T-helper 9 cell (primary cell): ENCODE measurements at places on chromosomes 11 and 22.

DNA sequence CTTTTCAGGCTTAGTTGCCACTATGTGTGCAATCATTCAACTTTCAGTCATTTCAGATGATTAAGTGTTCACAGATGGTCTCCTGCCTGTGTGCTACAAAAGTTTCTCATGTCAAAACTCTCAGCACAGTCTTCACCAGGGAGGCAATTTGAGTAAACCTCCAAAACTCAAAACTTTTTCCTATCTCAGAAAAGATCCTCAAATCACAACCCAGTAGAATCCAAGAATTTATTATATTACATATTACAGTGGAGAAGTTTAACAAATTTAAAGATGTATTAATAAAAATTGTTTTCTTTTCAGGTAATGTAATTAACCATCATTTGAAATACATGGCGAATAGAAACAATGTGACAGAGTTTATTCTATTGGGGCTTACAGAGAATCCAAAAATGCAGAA lies at the start of gene OR4C13:
TSS of gene OR4C13 (plus strand) at position 301 of the 400 bp plus-strand sequence. CDS start at position 333, 32 bp downstream.
- DNase-seq, result no peak

GRCh38 chr22:27064386-27064785 lies 407.0 kb downstream of the MIAT start:
- DNase-seq, result no peak

GRCh38 chr11:9947231-9947864 lies 283.5 kb downstream of the SWAP70 start:
- no peak for DNase-seq

GRCh38 chr11:10640308-10640707 lies 53.2 kb downstream of the IRAG1 start:
- no peak for DNase-seq

DNA sequence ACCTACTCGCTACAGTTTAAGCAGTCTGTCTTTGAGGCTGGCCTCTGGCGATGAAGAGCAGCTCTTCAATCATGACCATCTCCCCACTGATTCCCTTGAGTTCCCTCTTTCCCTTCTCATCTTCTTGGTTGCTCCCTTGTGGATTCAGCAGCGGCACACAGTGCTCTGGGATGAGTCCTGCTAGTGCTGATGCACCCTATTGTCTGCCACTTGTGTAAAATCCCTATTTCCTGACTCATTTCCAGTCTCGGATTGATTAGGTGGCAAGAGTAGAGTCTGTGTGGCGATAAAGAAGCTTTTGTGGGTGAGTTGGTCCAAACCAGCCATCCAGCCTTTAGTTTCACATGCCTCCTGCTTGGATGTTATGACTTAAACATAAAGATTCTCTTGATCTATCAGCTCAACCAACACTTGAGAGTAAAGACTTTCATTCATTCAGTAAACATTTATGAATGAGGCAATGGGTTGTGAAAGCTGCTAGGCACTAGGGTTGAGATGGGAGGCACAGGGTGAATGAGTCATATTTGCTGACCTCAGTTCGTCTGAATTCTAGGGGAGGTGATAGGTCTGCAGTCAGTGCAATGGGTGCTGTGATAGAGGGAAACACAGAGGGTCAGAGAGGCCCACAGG lies 219.4 kb upstream of the RAG2 start:
- no peak for DNase-seq

- DNase-seq, result no peak
These were observed 98.5 kb upstream of the CSNK2A3 start for GRCh38 chr11:11451501-11452005.

GRCh38 chr11:662689-663274 lies 25.7 kb downstream of the DRD4 start:
- DNase-seq, result peak; percentile 16

DNA sequence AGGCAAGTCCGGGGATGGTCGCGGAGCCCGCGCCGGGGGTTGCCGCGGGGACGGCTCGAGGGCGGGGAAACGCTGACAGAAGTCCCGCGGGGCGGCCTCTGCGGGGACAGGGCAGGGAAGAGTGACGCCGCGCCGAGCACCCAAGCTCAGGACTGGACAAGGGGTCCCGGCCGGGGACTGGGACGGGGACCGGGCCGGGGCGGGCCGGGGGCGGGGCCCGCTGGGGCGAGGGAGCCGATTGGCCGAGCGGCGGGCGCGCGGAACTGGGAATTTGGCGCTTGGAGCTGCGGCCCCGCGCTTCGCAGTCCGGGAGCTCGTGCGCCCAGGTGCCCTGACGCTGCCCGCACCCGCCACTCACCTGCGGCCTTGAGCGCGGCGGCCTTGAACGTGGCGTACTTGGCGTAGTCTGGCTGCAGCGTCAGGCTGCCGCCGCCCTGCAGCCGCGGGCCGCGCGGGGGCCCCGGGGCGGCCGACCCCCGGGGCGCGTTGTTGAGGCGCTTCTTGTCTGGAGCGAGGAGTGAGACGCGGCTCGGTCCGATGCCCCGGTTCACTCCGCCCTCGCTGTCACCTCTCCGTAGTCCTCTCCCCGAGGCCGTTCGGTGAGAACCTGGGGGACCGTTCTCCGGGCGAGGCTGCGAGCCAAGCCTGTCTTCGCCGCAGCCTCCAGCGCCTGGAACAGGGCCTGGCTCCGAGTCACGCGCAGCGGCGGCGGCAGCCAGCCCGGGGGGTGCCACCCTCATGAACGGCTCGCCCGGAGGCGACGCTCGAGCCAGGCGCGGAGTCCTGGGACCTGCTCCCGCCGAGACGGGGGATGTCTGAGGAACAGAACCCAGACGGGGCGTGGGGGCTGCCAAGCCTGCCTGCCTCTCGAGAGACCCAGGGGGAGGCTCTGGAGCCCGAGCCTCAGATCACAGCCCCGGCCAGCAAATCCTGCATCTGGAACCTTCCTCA lies 4.5 kb downstream of the SHISA8 start:
- peak; percentile 23 for DNase-seq

DNA sequence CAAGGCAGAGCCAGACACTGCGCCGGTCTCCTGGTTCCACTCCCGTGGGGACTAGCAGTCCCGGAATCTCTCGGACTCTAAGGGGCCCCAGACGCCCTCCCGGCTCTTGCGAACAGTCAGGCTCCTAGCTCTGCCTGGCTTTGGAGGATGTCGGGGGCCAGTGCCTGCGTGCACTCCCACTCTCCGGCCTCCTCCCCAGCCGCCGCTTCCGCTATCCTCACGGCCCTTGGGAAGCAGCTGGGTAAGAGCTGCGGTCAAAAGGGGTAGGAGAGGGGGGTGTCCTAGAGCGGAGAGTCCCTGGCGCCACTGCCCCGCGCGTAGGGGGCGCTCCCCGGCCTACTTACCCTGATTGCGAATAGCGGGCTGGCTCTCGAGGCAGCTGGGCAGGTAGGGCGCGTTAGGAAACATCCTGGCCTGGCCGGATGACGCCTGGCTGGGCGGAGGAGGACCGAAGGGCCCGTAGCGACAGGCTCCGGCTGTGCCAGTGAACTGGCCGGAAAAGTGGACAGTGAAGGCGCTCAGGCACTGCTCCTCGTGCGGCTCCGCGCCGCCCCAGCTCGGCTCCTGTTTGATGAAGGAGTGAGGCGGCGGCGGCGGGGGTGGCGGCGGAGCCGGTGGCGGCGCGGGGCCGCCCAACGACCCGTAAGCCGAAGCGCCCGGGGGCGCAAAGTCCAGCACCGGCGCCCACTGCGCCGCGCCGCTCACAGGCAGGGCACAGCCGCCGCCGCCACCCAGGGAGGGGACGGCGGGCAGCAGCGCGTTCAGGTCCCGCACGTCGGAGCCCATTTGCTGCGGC lies 785 bp downstream of the WT1 start:
- no peak for DNase-seq

DNA sequence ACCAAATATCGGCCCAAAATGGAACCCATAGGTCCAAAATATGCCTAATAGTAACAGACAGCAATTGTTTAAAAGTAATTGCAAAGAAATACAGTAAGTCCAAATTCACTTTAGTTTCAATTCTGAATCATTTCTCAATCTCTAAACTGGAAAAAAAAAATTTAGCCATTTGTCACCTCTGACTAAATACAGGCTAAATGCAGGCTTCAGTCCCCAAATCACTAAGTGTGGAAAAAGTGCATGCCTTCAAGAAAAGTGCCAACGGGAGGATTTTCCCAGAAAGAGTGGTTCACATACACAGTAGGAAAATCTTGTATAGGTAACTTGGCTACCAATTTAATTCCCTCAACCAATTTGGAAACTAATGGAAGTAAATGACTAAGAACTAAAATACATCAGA lies 35.7 kb downstream of the SIK3 start:
- no peak for DNase-seq

GRCh38 chr11:10387206-10388083 lies 67.6 kb upstream of the AMPD3 start:
- no peak for DNase-seq

DNA sequence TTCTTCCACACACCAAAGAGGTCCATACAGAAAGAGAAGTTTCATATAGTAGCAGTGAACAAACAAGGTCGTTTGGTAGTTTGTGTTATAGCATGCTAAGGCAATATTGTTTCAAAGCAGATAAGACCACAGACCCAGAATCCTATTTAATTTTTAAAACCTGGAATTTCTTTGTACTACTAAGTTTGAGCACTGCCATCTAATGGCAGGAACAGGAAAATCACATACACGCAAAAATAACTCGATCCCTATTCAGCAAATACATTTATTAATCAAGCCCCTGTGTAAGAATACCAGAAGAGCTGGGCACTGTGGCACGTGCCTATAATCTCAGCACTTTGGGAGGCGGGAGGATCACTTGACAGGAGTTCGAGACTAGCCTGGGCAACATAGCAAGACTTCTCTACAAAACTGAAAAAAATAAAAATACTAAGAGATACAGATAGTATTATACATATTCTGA lies 2.9 kb upstream of the BTBD10 start:
- no peak for DNase-seq

- no peak for DNase-seq
These were observed 20.8 kb upstream of the SLN start for GRCh38 chr11:107732689-107733051.

DNA sequence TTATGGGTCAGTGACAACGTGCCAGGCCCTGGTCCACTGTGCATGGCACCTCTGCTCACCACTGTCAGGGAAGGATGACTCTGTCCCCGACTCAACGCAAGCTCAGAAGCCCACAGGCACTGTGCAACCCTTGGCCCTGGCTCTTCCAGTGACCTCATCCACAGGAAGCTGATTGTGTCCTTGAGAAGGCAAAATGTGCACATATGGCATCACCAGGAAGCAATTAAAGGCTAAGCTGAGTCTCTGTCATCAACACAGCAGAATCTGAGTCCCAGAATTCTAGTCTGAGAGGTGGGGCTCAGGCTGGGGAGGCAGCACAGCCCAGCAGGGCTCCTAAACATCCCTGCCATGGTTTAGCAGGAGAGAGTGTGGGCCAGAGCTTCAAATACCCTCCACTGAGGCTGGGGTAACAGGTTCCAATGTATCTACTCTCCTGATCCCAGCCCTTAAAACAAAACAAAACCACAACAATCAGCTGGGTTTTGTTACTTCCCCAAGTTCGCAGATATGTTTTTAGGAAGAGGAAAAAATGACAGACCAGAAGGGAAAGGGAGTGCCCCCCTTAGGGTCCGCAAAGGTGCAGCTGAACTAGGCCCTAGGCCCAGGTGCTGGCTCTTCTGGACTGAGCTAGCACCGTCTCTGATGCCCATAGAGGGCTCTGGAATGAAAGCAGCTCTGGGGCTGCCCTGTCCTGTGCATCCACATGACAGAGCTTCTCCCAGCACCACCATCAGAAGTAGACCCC lies 33.5 kb upstream of the GNAZ start:
- DNase-seq, result no peak

DNA sequence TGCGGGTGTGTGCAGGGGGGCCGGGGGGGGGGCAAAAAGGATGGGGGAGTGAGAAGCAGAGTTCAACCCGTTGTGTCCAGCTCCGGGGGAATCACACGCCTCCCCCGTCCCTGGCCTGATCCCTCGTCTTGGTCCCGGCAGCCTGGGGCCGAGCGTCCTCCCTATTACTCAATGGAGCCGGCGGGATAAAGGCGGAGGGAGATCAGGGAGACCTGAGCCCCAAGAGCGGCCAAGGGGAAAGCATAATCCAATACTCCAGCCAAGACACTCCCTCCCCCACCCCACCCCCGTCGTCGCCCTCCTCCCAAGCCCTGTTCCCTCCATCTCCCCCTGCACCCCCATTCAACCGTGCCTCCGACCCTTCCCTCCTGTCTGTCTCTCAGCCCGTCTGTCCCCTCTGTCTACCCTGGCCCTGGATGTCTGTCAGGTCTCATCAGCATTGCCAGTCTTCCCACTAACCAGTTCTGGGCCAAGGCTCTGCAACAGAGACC lies 2.6 kb downstream of the PHOX2A start:
- DNase-seq, result no peak

DNA sequence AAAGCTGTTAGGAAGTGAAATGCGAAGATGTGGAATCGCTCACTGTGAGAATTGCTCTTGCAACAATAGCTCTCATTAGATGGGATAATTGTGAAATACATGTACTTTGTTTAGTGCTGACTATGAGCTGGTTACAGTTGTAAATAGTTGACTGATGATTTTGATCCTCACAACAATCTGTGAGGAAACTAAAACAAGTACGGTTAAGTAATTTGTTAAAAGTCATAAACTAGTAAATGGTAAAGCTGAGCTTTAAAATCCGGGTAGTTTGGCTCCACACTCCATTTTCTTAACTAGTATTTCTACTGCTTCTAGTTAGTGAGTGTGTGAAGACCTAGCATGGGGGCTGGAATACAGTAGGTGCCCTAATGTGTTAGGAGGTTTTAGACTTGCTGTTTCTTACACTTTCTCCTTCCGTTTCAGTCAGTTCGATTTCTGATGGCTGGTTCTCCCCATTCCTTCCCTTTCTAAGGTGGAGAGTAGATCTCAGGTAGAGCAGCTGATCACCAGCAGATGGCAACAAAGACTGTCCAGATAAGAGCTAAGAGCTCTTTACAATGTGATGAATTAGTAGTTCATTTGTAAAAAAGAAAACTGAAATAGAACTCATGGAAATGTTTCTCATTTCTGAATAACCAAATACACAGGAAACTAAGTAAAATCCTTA lies 16.3 kb upstream of the CYP2R1 start:
- DNase-seq, result no peak

GRCh38 chr11:78689101-78689500 lies 114.4 kb upstream of the NARS2 start:
- no peak for DNase-seq

DNA sequence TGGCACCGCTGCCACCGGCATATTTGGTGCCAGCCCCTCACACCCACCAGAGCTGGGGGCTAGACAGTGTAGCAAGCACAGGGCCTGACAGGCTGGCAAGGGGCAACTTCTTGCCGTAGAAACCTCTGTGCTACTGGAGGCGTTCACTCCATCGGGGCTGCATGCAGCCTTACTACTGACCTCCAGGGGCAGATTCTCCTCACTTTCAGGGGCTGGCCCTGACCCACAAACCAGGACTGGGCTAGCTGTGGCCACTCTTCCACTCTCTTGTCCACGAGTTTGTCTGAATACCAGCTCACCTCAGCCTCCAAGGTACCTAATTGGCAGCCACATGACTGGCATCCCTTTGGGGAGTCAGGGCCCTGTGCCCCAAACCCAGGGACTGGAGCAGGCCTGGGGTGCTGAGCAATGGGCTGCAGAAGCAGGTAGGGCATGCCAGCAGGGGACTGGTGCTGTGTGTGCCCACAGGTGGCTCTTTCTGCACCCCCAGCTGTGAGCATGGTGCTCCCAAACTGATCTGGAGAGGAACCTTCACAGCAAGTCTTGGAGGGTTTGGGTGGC lies 2.1 kb upstream of the LMO1 start:
- no peak for DNase-seq

- no peak for DNase-seq
These were observed 167.1 kb upstream of the TTC12 start for GRCh38 chr11:113147249-113147648.

- no peak for DNase-seq
These were observed 155.7 kb downstream of the ATG16L2 start for GRCh38 chr11:72969894-72970335.

GRCh38 chr11:126383339-126384335 lies 28.2 kb downstream of the ST3GAL4 start:
- no peak for DNase-seq

GRCh38 chr11:72394416-72394815 lies 39.9 kb downstream of the CLPB start:
- DNase-seq, result no peak
